GM23338 (cell line): ENCODE measurements at places on chromosomes 3 and 15. TPM values are rescaled to one million over a fixed set of nuclear protein-coding genes. Genes with fewer than 3 reads are reported as not detected.
A peak's percentile ranks its signal among the peaks of the same experiment; 100 is the strongest.

The SCAANT1 gene
- total RNA-seq, result not detected in 2 replicates

The TOP2B gene
- total RNA-seq, result 167 and 179 TPM in 2 replicates

GRCh38 chr3:193530231-193531165, 24.2 kb downstream of the ATP13A4 start:
- no peak for DNase-seq

DNA sequence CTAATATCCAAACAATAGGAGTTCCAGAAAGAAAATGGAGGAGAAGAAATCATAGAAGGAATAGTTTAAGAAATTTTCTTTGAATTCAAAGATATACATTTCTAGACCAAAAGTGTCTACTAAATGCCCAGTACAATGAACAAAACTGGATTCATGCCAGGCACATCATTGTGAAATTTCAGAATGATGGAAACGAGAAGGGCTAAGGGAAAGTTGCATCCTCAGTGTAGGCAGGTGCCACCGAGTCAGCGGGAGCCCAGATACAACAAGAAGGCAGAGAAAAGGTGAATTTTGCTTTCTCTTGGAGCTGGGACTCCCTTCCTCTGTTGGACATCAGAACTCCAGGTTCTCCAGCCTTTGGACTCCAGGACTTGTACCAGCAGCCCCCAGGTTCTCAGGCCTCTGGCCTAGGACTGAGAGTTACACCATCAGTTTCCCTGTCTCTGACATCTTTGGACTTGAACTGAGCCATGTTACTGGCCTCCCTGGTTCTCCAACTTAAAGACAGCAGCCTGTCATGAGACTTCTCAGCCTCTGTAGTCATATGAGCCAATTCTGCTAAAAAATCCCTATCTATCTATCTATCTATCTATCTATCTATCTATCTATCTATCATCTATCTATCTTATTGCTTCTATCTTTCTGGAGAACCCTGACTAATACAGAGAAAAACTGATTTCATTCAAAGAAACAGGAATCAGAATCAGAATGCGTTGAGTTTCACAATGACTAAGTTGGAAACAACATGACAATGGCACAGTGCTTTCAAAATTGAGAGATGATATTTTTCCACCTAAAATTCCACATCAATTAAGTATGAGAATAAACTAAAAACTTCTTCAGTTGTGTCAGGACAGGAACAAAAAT, 207.7 kb downstream of the FAM43A start:
- DNase-seq, result no peak

DNA sequence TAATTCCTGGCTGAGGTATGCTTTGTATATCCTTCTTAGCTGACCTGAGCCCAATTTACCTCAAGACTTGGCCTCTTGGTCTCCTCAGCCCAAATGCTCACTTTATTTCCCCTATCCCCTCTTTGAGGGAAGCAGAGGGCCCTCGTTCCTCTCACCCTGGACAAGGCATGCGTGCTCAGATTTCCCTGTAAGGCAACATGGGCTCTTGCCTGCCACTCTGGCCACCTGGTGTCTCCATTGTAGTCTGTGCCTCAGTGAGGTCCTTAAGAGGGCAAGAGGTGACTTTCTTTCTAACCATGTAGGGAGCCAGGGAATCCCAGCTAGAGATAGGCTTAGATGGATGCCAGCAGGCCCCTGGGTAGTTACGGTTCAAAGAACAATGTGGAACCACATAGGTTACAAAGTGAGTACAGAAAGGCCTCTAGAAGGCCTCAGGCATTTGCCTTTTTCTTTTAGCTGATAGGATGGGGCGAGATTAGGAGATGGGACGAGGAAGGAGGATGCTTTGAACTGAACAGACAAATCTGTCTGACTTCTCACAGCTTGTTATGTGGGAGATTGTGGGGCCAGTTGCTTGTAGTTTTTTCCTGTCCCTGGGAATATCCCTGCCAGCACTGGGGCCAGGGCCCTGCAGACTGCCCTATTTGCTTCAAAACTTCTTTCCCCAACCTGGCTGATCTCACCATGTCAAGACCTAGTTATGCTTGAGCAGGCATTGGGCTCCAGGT, 1.1 kb upstream of the INTS14 start:
- peak; percentile 24 for DNase-seq

GRCh38 chr15:68646696-68647095, 67.9 kb downstream of the CORO2B start:
- DNase-seq, result no peak

- DNase-seq, result no peak
These were observed 37.3 kb upstream of the TNIK start for GRCh38 chr3:171497468-171497867.

DNA sequence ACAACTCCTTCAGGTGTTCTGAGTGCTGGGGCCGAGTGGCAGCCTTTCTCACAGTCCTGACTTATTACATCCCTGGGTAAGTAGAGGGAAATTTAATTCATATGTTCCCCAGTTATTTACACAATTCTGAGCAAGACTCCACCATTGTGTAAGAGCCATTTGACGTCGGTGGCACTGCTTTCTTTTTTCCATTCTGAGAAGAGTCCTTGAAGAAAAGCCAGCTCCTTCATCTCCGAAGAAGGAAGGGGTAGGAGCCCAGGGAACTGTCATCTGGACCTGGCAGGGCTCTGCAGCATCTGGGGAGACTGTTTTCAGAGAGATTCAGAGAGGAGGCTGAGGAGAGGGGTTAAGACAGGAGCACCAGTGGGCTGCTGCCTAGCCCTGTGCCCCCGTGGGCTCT, 22.6 kb upstream of the MASP1 start:
- no peak for DNase-seq
